ENCODE measurements at places on chromosomes 2 and 18.

GRCh38 chr2:40435426-40436092, 16.3 kb downstream of the SLC8A1 start:
- DNase-seq, result no peak

GRCh38 chr18:38198526-38198925, 632.9 kb upstream of the CELF4 start:
- DNase-seq, result no peak

DNA sequence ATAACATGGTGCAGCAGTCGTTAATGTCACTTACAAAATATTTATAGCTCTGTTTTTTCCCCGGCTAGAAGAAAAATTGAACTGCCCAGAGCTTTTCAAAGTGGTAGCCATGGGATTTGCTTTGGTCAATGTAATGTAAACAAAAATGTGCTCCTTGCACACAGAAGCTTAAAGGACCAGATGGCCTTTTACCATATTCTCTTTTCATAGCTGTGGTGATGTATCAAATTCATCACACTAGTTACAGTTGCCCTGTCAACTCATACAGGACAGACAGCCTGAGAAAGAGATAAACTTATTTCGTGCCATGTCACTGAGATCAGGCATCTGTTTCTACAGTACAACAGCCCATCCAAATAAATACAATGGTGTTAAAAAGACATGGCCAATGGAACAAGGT, 368.1 kb upstream of the CDH19 start:
- DNase-seq, result no peak

- no peak for DNase-seq
These were observed 683.5 kb downstream of the TMEM182 start for GRCh38 chr2:103445347-103445746.

DNA sequence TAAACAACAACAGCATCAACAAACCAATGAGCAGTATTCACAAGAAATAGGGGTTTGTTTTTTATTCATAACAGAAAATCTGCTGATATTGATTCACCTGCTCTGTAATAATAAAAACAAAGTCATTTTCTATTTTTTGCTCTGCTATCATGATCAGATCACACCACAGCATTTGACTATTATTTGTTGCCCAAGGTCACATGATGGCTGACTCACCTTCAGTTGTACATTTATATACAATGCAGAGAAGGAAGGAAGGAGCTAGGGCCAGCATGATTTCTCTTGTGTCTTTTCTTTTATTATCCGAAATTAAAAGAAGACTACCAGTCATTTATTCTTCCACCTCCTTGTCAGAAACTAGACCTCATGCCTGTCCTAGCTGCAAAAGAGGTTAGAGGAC, 1427.7 kb upstream of the CELF4 start:
- DNase-seq, result no peak

- DNase-seq, result no peak
These were observed 30.1 kb upstream of the COPS8 start for GRCh38 chr2:237055386-237056100.

GRCh38 chr2:10824191-10824590, 11.6 kb upstream of the PDIA6 start:
- no peak for DNase-seq

- DNase-seq, result no peak
These were observed 132.7 kb upstream of the HS6ST1 start for GRCh38 chr2:128451084-128452023.

GRCh38 chr2:144624451-144624850, 104.5 kb upstream of the ZEB2 start:
- DNase-seq, result no peak
